ENCODE measurements at places on chromosomes 12 and 14.
A peak's percentile ranks its signal among the peaks of the same experiment; 100 is the strongest.

DNA sequence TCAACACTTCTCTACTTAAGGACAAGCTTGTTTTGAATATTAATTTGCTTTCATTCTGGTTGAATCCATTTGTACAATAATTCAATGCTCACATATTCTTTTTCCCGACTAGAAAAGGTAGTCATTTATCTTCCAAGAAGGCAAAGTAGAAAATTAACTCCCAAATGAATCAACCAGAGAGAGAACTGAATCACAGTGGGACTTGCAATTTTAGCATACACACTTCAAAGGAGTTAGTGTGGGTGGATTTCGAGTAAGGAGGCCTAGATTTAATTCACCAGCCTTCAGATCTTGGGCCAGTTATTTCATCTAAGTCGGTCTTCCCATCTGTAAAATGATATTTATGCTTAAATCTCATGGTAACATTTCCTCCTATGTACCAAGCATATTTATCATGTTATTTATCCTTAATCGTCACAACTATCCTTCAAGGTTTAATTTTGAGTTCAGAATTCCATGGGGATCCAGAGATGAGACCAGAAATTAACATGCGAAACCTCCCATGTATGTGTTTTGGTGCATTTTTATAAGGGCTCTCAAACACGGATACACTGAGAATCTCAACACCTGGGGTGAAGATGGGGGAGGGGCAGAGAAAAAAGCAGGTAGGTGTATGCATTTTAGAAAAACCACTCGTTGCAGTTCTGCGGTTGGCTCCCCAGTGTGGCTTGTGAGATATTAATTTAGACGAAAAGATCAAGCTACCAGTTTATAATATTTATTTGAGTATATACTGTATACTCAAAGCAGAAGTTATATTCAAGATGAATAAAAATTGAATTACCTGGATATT lies 38.9 kb upstream of the IL22 start:
- no peak for DNase-seq

DNA sequence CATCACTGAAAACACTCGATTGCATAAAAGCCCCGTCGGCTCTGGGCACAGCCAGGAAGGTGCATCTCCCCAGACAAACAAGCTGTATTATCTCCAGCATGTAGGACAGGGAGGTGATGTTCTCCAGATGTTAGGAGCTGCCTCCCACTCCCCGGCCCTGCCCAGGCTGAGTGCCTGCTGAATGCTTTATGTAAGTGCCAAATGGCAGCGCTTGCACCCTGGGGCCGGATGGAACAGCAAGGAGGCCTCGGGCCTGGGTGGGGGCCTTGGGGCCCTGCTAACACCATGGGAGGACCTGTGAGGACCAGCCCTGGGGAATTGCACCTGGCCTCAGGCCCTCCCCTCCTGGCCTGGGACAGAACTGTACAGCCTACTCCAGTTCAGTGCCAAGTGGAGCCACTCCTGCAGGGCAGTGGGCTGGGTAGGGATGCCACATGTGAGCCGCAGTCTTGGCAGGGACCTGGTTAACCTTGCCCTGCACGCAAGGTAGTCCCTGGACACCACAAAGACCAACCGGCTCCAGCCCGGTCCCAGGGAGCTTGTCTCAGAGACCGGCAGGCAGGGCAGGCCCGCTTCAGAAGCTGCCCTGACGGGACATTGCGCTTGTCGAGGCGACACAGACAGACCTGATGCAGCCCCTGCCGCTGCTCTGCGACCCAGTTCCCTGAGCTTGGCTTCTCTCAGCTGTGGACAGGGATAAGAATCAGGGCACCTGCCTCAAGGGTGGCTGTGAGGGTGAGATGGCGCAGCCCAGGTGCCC lies 35.3 kb upstream of the PPP1R13B start:
- DNase-seq, result no peak

- DNase-seq, result no peak
Observed at GRCh38 chr12:107122452-107122958, 29.2 kb upstream of the CRY1 start.

DNA sequence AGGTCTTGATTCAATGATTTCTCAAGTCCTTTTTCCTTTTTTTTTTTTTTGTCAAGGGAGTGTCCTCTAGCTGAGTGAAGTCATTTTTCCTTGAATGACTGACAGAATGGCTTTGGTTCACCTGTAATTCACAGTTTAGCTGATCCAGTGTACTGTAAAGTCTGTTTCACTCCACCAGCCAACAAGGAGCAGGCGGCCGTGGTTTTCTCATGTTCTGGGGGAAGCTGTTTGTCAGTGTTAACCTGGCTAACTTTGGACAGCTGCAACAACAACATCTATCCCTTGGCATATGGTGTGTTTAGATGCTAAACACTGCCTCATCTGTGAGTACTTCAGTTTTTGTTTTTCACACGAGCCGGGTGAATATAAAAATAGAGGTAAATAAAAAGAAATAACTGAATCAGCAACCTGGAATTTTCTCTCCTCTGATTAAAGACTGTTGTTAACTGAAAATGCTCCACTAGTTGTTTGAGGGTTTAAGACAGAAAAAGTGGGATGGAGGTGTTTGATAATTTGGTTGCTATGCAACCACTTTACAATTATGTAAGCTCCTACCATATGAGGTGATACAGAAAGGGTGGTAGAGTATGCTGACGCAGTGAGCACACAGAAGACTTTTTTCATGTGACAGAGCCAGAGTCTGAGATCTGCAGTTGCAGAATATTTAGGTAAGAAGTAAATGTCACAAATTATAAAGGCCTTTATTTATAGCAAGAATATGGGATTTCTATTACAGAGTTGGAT lies 50.3 kb upstream of the SLC2A13 start:
- no peak for DNase-seq

GRCh38 chr12:117093918-117094630 lies 5.1 kb downstream of the TESC start:
- DNase-seq, result no peak

DNA sequence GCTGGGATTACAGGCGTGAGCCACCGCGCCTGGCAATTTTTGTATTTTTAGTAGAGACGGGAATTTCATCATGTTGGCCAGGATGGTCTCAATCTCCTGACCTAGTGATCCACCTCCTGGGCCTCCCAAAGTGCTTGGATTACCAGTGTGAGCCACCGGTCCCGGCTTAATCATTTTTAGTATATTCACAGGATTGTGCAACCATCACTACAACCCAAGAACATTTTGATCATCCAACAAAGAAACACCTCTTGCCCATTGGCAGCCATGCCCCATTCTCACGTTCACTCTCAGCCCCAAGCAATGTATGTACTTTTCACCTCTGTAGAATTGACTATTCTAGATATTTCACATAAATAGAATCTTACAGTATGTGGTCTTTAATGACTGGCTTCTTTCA lies 19.9 kb downstream of the SP1 start:
- no peak for DNase-seq

- DNase-seq, result peak; percentile 78
Observed at GRCh38 chr14:94036313-94037167, 10.4 kb downstream of the OTUB2 start.

- no peak for DNase-seq
Observed at GRCh38 chr12:132151145-132151765, 7.0 kb downstream of the NOC4L start.

GRCh38 chr12:80168936-80169335 lies 69.6 kb downstream of the OTOGL start:
- DNase-seq, result no peak
